ENCODE measurements at places on chromosomes 3 and 15.

DNA sequence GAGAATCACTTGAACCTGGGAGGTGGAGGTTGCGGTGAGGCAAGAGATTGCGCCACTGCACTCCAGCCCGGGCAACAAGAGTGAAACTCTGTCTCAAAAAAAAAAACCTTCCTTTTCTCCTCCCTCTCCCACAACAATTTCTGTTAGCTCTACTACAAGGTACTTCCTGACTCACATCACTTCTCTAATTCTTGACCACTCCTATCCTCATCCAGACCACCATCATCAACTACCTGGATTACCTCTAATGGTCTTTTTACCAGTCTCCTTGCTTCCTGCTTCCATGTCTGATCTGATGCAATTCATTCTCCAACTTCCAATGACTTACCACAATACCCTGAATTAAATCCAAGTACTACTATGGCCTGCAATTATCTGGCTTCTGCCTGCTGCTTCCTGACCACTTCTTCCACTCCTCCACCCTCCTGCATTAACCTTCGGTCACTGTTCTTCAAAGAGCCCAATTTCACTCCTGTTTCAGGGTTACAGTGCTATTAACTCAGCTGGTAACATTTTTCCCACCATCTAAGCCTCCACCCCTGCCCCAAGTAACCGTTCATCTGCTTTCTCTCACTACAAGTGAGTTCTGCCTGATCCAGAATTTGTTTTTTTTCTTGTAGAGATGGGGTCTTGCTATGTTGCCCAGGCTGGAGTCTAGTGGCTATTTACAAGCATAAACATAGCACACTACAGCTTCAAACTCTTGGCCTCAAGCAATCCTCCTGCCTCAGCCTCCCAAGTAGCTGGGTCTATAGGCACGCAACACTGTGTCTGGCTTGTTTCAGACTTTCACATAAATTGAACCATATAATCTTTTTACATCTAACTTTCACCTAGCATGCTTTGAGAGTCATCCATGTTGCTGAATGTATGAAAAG lies 27.8 kb downstream of the DCAF1 start:
- DNase-seq, result no peak

- DNase-seq, result no peak
Observed at GRCh38 chr3:181302960-181303359, 313.4 kb upstream of the DNAJC19 start.

- DNase-seq, result no peak
Observed at GRCh38 chr15:52276256-52276770, 19.3 kb downstream of the MYO5C start.

- DNase-seq, result no peak
Observed at GRCh38 chr3:158742871-158743663, 10.8 kb upstream of the RARRES1 start.

- no peak for DNase-seq
Observed at GRCh38 chr15:100121285-100121684, 220.5 kb downstream of the ADAMTS17 start.

GRCh38 chr3:130316169-130316568 lies 29.3 kb upstream of the COL6A5 start:
- DNase-seq, result no peak

Data from stimulated activated CD4-positive, alpha-beta T cell treated with anti-CD3 and anti-CD28 coated beads, Interleukin-4, amount 100 ng/mL, for 4 hours (primary cell).